ENCODE measurements at places on chromosomes 4 and X. TPM values are rescaled to one million over a fixed set of nuclear protein-coding genes. Genes with fewer than 3 reads are reported as not detected.

F11 gene
- not detected for total RNA-seq

- no peak for DNase-seq
Observed at GRCh38 chr4:32435308-32435707, 1715.1 kb downstream of the PCDH7 start.

DNA sequence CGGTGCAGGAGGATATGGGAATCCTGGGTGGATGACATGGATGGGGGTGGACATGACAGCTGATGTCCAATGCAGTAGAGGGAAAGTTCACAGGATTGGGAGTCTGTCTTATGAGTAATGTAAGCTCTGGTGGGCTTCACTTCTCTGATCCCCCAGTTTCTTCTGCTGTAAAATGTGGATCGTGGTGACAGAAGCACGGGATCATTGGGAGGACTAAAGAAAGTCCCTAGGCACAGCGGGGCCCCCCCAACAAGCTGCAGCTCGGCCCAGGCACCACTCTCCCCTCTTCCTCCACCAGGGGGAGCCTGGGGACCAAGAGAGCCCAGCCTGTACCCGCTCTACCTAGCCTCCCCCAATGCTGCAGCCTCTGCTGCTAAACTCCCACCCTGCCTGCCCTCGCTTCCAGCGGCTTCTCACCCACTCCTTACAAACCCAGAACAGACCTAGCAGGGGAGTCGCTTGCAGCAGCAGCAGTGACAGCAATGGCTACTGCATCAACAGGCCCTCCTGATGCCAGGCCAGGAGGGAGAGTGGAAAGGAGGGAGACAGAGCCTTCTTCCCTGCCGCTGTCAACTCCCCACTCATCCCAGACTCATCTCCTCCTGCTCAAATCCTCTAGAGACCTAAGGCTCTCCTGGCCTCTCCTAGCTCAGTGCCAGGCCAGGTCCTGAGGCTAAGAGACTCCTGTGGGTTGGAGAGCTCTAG, 36.1 kb upstream of the IQSEC2 start:
- peak; percentile 72 for DNase-seq

ASB9 gene
- total RNA-seq, result not detected

DNA sequence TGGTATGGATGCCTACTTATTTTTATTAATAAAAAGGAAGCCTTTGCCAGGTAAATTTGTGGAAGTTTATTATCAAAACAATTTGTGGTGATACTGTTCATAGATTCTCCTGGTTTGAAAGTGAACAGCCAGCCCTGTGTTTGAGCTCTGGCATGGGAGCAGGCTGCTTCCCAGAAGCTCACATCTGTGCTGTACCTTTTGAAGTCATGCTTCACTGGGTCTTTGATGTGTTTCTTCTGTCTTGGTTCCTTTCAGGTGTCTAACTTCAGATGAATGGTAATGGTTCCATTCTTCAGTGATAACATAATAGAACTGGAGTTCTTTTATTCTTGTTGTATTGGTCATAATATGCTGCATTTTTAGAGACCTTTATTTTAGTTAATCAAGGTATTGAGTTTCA, 85.5 kb downstream of the BMPR1B start:
- DNase-seq, result no peak

- DNase-seq, result no peak
Observed at GRCh38 chr4:184217634-184218033, at the start of gene ENPP6. ENPP6 (minus strand) TSS chr4:184217873; CDS start chr4:184217819, 54 bp downstream.

DNA sequence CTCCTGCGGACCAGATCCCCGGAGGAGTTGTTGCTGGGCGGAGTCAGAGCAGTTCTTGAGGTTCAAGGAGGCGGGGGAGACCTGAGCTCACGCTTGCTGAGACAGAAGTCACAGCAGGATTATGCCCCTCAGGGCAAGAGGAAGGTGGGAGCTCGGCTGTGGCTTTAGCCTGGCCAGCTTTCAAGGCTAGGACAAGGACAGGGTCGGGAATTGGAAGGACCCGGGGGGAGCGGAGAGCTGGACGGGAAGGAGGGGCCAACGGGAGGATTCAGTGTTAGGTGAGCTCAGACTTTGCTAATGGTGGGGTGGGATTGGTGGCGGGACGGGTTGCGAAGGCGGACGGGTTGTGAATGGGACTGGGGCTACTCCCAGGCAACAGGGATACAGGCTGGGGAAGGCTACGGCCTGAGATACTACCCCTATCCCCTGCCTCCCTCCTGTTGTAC, at the start of gene RIBC1:
Gene RIBC1 (plus strand): TSS at position 13 of the 446 bp plus-strand sequence. CDS start 3,404 bp downstream, outside the sequence.
- DNase-seq, result no peak

DNA sequence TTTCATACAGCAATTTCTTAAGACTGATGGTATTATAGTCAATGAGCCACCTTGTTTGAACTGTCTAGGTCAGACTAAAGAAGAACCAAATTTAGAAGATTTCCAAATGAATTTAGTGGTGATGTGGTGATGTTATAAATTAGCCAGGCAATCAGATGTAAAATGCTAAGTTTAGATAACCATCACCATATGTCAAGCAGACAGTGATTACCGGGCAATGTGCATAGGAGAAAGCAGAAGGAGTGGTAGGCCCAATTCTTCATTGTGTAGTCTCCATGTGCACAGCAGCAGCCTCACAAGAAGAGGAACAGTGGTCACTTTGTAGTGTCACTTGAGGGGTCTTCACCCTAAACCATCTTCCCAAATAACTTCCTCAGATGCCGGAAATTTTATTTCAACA, 198.8 kb downstream of the ANTXR2 start:
- DNase-seq, result no peak

PRRG3 gene
- total RNA-seq, result not detected

DNA sequence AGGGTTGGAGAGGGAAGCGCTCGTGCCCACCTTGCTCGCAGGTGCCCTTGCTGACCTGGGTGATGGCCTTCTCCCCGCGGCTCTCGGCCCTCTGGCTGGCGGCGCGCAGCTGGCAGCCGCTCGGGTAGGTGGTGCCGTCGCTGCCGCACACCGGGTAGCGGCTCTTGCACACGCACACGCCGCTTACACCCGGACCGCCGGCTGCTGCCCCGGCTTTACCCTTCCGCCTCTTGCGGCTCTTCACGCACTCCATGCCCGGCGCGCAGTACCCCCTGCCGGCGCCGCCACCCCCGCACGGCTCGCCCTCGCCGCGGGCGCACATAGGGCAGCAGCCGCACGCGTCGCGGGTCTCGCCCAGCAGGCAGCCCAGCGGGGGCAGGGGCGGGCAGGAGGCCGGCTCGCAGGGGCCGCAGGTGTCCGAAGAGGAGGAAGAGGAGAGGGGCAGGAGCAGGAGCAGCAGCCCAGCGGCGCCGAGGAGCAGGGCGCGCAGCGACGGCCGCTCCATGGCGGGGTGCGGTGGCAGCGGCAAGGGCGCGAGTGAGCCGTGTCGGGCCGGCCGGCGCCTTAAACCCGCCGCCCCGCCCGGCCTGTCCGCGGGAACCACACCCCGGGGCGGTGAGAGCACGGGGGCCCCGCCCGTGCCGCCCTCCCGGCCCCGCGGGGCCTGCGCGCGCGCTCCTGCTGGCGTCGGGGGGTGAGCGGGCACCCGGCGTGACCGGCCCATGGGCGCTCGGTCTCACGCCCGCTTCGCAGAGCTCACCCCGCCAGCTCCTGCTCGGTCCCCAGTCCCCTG, at the start of gene IGFBP7:
Gene IGFBP7 (minus strand): TSS at position 539 of the 793 bp plus-strand sequence. CDS start 34 bp downstream, at position 505.
- no peak for DNase-seq

DNA sequence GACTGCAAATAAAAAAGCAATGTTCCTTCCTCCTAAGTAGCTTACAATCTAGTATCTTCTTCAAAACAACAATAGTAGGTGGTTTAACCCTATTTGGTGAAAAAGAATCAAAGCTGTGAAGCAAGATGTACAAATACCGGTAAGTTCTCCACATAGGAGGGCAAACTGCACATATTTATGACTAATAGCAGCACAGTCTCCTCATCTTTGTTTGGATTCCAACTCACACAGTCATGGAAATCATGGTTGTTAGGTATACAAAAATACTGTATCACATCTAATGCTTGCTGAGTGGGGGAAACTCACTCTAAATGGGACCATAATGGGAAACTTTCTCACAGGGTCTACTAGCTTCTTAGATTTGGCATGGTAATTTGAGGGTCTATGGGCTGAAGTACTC, 597.2 kb downstream of the INPP4B start:
- DNase-seq, result no peak

- no peak for DNase-seq
Observed at GRCh38 chrX:13370713-13371112, 50.9 kb upstream of the ATXN3L start.

GLOD5 gene
- total RNA-seq, result not detected

DNA sequence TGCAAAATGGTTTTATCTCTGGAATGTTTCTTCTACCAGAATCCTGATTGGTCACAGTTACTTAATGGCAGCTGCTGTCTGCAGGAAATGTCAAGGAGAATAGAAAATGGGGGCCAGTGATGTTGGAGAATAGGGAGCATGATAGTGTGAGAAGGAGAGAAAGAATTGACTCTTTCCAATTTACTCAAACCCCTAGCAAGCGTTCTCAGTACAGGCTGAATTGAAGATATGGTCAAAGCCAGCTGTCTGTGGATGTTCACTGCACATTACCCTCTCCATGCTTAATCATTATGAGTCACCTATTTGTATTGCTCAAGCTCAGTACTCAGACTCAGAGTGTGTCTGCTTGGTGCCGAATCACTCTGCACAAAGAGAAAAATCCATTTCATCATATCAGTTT, 57.8 kb upstream of the FAM47B start:
- no peak for DNase-seq

DNA sequence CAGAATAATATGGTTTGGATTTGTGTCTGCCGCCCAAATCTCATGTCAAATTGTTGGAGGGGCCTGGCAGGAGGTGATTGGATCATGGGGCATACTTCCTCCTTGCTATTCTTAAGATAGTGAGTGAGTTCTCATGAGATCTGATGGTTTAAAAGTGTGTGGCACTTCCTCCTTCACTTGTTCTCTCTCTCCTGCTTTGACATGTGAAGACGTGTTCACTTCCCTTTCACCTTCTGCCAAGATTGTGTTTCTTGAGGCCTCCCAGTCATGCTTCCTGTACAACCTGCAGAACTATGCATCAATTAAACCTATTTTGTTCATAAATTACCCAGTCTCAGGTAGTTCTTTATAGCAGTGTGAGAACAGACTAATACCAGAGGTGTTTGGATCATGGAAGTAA, 325.7 kb upstream of the GIMD1 start:
- DNase-seq, result no peak

GRCh38 chrX:16075087-16075486, 48.3 kb upstream of the GRPR start:
- no peak for DNase-seq

DNA sequence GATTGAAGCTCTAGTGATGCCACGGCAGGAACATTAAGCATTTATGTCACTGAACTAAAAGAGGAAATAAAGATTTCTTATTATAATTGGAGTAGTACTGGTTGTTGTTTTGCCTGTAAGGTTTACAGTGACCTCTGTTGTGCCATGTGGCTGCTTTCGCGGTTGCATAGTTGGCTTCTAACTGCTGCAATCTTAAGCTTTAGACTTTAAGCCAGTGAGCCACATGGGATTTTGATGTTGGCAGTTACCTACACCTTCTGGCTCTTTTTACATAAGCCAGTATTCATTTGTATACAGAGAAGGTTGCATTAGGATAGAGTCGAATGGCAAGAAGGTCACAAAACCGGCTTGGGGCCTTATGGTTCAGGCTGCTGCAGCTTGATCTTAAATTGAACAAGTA, 1311.6 kb downstream of the RAPGEF2 start:
- no peak for DNase-seq

- DNase-seq, result no peak
Observed at GRCh38 chr4:29142708-29143107, 1577.5 kb upstream of the PCDH7 start.

- no peak for DNase-seq
Observed at GRCh38 chr4:87240341-87240740, 19.9 kb upstream of the KLHL8 start.

DNA sequence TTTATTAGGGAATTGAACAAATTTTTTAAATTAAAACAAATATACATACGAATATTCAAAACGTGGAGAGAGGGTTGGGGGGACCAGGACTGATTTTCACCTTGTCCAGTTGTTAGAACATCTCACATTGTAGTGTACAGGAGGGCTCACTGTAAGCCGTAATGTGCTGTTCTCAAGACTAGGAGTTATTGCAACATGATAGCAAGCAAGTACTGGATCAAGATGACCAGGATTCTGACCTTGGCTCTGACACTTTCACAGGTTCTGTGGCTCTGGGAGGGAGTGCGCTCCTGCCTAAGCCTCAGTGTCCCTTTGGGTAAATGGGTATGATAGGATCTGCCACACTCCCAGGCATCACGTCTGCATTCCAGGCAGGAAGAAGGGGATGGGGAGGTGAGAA, 59.0 kb downstream of the SORCS2 start:
- DNase-seq, result no peak

KIF4A gene
- total RNA-seq, result 0.42 TPM

MAGEB2 gene
- not detected for total RNA-seq
